ENCODE measurements at places on chromosomes 6 and 20.

GRCh38 chr20:385448-385847 lies 4.9 kb downstream of the TRIB3 start:
- no peak for DNase-seq

- no peak for DNase-seq
These were observed 56.4 kb downstream of the TTI1 start for GRCh38 chr20:37976887-37977286.

DNA sequence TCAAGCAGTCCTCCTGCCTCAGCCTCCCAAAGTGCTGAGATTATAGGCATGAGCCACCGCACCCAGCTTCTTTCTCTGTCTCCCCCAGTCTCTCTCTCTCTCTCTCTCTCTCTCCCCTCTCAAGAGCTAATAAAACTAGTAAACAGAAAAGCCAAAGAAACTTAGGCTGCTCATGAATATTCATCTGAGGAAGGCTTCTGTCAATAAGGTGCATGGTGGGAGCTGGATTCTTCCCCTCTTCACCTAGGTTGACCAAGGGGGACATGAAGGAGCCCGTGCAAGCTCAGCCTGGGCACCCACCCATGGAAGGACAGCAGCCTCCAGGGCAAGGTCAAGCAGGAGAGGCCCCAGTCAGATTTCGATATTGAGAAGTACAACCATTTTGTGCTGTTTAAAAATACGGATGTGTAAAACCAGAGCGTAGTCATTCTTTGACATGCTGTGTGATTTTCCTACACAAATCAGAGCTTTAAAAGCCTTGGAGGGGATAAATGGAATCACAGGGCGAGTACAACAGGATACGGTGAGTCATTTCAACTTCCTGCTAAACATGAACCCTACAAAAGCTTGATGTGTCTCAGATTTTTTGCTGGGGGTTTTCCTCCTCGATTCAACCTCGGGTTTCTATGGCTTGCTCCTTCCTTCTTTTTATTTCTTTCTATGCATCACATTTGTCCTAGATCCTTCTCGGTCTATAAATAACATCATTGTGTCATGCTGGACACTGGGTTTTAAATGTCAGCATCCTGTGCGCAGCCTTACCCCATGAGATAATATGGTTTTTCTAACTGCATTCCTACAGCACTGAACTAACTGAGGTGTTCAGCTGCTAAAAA lies 368.9 kb upstream of the JARID2 start:
- DNase-seq, result no peak

GRCh38 chr6:45045253-45045601 lies 282.9 kb upstream of the RUNX2 start:
- DNase-seq, result no peak

- no peak for DNase-seq
These were observed 50.1 kb upstream of the ASF1A start for GRCh38 chr6:118843685-118844390.

DNA sequence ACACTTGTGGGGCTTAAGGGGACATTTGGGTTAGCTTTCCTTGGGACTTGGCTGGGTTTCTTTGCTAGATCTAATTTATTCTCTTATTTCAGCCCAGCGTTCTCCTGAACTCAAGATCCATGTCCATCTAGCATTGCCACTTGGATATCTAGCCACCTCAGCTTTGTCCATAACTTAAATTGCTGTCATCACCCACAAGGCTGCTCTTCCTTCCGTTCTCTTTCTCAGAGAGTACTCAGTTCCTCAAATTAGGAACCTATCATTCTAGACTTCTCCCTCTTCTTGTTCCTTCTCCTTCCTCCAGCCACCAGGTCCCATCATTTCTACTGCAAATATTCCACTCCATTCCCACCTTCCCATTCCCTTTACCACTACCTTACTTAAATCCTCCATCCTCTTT lies 4.3 kb downstream of the SMIM26 start:
- DNase-seq, result no peak

GRCh38 chr6:11613336-11613735 lies 75.8 kb downstream of the TMEM170B start:
- no peak for DNase-seq

DNA sequence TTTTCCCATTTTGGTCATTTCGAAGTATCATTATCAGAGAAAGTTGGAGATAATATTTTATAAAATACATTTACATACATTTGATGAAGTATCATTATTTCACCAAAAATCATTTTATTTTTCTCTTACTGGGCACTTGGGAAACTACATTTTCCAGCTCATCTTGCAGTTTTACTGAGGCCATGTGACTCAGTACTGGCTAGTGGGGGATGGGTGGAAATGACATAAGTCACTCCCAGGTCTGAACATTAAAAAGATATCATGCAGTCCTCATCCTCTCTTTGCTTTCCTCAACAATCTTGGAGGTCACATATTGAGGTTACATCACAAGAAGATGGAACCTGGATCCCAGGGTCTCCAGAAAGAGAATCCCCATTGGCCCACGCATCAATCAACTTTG lies 84.1 kb downstream of the CD24 start:
- DNase-seq, result no peak

- peak; percentile 61 for DNase-seq
These were observed 60.5 kb upstream of the SALL4 start for GRCh38 chr20:51862796-51863195.

- DNase-seq, result no peak
These were observed 88.0 kb downstream of the FRK start for GRCh38 chr6:115972679-115973078.

DNA sequence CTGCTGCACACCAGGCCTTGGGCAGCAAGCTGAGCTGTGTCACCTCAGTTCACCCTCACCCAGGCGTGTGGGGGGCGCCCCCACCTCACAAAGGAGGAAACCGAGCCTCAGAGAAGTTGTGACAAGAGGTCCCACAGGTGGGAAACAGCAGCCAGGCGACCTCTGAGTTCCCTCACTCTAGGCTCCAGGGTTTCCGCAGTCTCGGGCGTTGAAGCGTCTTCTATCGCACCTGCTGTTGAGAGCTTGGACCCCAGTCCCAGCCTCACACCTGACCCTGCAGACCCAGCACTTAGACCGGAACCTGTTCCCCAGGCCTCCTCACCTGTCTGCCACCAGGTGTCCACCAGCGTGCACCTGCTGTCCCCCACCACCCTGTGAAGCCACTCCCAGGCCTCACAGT lies 22.3 kb upstream of the APMAP start:
- no peak for DNase-seq

DNA sequence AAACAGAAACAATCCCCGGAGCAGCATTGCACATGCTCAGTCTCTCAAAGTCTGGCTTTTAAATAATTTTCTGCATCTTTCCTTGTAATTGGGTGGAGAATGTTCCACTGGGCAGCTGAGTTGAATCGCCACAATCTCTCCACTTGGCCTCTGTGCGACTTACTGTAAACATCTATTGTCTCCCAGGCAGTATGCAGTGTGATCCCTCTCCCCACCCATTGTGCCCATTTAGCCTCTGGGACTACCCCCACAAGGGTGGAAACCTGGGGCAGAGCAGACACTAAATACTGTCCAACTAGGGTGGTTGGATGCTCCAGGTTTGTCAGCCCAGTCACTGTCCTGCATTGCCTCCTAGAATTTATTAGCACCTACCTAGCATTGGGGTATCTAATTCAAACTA lies 96.2 kb downstream of the JARID2 start:
- DNase-seq, result no peak

DNA sequence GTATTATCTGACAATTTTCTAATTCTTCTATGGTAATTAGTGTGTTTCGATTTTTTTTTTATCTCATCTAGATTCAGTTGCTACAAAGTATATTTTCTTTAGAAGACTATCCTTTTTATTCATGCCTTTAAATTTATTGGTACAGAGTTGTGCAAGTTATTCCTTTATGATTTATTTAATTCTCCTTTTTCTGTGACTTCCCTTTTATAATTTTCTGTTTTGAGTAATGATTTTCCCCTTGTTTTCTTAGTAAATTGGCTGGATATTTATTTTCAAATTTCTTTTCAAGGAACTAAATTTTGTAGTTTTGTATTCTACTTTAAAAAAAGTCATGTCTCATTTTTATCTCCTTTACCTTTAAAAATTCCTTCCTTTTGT lies 2.4 kb upstream of the IL22RA2 start:
- DNase-seq, result no peak

DNA sequence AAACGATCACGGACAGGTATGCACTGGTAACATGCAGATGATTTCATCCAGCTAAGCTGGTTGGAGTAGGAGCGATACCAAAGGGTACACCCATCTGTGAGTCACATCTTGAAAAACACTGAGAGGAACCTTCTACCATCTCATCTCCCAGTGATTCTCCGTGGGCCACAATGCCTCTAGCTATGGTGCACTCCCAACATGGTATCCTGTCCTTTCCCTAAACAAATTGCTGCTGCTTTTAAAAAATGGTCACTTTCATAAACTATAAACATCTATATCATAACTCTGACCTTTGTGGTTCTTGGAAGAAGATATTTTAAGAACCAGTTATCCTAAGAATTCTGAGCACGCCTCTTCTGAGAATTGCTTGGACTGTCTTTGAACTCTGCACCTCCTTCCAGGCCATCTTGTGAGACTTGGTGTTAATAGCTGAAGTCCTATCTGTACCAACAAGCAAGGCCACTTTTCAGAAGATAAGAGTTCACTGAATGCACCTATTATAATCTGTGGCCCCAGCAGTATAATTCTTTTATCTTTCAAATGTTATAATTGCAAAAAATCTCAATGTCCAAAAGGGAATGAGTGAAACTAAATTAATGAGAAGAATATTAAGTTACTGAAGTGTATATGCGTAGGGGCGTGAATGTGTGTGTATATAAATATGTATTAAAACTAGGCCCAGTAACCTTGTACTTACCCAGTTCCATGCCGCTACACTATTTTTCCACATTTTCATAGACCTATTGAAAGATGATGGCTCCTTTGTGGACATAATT lies 70.5 kb upstream of the TPD52L1 start:
- DNase-seq, result no peak

DNA sequence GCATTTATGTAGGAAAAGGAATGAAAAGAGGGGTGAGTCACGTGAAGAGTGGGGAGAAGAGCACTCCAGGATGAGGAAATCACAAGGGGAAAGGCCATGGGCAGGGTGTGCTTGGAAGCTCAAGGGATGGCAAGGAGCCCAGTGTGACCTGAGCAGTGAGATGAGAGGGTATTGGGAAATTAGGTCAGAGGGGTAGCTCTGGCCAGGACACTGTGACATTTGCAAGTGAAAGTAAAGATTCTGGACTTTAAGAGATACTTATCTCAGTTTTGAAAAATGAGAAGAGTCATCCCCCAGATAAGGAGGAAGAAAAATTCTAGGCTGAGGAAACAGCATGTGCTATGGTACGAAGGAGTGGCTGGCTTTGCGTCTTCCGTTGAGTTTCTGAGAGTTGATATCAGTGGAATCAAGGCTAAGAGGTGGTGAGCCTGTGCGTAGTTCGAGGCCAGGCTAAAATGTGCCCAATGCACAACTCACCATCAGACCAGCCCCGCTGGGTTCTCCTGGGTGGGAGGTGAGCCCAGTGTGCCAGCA lies 79.9 kb downstream of the GCLC start:
- no peak for DNase-seq

DNA sequence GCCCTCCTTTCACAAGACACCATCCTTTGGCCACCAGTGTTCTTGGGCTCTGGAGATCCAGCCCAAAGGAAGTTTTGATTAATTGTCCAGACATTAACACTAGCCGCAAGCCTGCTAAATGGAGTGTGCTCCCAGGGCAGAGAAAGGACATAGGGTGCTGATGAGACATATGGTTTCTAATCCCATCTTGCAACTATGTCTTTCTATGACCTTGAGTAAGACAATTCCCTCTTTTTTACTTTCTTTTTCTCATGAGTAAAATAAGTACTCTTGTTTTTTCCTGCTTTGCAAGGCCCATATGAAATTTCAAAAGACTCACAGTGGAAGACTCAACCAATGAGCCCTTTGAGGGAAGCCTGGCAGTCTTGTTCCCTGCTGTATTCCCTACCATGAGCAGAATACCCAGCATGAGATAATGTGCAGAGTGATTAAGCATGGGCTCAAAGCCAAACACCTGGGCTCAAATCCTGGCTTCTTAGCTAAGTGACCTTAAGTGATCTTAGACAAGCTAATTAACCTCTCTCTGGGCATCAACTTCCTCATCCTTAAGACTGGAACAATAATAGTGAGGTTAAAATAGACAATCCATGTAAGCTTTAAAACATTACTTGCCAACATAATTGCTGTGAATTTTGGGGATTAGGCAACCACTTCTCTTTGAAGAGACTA lies at the start of gene WFDC10B:
Gene WFDC10B (minus strand): TSS at position 51 of the 669 bp plus-strand sequence. CDS start 19,027 bp downstream, outside the sequence.
- no peak for DNase-seq

DNA sequence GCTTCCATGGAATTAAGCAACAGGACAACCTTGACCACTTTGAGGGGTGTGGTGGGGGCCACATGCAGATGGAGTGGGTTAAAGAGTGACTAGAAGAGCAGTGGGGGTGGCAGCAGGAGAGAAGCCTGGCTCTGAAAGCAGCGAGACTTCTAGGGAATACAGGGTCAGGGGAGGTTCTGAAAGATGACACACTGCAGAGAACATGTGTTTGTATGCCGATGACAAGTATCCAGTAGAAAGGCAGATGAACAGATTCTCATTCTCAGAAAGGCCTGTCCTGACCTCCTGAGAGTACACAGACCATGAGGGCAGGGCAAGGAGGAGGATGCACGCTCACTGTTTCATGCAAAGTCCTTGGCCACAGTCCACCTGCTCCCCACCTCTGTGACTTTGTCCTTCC lies 2.9 kb downstream of the LPA start:
- no peak for DNase-seq

DNA sequence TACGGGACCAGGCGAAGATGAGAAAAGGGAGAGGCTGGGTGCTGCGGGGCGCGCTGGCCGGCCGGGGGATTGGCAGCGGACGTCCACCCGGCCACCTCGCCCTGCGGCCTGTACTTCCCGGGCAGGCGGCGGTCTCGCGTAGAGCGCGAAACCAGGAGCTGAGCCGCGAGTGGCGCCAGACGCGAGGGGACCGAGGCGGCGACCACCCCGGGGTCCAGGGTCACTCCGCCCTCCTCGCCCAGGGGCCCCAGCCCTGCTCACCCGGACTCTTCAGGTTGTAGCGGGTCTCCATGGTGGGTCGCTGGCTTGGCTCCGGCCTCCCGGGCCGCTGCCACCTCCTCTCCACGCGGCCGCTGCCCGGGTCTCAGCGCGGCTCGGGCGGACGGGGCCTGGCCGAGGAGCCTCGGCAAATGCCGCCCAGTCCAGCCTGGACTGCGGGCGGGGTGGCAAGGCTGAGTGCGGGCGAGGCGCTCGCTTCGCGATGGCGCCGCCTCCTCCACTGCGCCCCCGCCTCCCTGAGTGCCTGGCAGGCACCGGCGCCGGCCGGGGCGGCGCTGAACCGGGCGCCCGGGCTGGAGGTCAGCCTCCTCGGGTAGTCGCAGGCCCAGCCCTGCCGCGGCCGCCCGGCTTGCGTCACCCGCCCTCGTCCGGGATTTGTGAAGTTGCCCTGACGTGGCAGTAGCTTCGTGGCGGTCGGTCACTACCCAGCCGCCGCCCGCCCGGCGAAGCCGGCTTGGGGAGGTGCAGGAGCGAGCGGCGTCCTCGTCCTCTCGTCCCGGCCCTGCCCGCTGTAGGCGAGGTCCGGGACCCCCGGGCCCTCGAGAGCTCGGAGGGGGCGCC lies at the start of gene UBE2J1:
Gene UBE2J1 (minus strand): TSS at position 445 of the 840 bp plus-strand sequence. CDS start 153 bp downstream, at position 292.
- DNase-seq, result peak; percentile 79

- DNase-seq, result no peak
These were observed 188.4 kb downstream of the JARID2 start for GRCh38 chr6:15434263-15434662.

GRCh38 chr6:130968476-130968875 lies 94.6 kb downstream of the EPB41L2 start:
- no peak for DNase-seq

Data from SW480 (cell line).